GOT3 (cell line): ENCODE measurements at places on chromosomes 6 and 20.

DNA sequence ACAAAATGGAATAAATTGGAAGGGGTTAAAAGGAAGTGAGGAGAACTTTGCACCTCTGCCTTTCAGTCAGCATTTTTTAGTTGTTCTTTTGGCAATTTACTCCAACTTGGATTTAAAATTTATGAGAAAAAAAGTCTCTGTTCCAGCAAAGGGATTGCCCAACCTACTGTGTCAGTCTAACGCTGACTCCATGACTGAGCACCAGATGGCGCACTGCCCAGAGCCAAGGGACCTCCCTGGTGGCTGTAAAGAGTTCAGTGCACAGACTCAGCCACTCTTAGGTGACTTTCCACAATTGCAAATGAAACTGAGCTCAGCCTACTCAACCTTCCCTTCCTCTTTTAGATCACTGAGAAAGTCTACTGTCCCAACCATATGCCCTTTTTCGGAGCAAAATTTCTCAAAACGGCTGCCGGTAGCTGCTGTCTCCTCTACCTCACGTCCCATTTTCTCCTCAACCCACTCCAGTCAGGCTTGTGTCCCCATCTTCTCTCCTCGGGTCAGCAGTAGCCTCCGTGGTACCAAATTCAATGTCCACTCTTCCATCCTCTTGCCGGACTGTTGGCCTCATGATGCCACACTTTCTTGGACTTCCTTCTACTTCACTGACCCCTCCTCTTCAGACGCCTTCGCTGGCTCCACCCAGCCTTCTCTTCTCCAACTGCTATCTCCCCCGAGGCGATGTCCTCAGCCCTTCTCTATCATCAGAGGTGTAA is 38.7 kb downstream of the GSTA2 start:
- peak; percentile 9 for DNase-seq

- no peak for DNase-seq
Measured at GRCh38 chr20:53301869-53302268, 291.8 kb downstream of the ZNF217 start.

GRCh38 chr6:160254467-160255312 is 3.9 kb downstream of the SLC22A2 start:
- DNase-seq, result no peak

DNA sequence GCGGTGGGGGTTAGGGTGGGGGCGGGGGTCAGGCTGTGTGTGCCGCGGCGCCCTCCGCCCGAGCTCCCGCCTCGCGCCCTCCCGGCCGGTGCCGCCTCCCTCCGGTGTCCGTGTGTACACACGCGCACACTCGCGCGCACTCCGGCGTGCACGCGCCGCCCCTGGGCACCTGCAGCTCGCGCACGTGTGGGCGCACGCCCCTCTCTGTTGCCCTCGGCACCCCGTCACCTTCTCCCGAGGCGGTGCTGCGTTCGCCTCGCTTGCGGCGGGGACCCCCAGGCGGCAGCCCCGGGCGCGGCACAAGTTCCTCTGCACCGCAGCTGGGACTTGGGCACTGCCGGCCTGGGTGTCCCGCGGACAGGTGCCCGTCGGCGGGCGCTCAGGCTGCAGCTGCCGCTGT is 525 bp downstream of the MACROD2 start:
- DNase-seq, result no peak

DNA sequence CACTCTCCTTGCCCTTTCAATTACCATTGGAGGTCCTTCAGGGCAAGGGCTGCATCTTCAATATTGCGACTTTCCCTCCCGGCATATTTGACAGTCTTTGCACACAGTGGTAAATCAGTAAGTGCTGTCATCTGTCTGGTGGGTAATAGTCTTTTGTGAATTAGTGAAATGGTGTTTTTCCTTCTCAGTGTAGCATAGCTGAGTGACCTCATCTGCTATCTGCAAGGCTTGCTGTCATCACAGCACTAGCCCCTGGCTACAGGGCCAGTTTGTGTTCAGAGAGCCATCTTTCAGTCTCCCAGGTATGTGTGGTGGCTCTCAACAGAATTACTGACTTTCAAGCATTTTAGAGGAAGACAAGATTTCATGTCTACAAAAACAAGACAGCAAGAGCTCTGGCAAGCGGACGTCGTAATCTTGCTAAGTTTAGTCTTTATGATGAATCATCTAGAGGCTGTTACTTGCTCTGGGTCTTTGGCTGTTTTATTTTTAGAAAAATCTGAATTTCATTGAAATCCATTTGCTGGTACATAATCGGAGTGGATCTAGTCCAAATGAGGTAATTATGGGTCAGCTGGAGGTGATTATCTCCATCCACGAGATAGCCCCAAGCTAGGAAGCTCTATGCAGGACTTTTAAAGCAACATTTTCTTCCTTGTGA is 528.9 kb downstream of the EPM2A start:
- DNase-seq, result no peak

- DNase-seq, result no peak
Measured at GRCh38 chr6:34585512-34586061, 29.5 kb upstream of the SPDEF start.

DNA sequence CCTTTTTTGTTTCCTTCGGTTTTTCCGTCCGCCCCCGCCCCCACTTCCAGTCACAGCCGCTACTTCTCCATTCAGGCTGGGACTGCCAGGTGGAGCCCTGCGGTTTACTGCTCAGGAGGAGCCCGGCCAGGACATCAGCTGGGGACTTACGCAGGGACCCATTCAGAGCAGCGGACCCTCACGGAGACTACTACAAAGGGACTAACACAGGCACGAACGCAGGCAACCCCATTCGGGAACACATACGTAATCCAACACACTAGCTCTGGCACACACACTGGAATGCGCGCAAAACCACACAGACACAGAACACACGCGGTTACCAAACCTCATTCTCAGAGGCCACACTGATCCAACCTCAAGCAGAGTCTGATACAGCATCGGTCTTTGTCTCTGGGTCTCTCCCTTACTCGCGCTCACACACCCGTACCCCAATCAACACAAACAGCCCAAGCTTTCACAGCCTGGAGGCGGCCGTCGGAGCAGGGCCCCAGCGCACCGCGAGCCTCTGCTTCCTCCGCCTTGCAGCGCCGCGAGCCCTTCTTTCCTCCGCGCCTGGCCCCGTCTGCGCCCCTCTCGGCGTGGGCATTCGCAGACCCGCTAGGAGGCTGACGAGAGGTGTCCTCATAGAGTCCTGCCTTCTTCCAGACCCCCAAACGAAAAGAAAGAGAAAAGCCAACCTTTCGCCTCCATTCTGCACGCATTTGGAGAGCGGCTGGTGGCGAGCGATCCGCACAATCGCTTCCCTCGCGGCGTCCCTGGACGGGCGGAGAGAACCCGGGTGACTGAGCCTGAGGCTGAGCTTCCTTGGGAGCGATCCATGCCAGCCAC is 1.1 kb upstream of the SLC32A1 start:
- DNase-seq, result no peak

- DNase-seq, result no peak
Measured at GRCh38 chr6:139390447-139390846, 16.0 kb upstream of the CITED2 start.

GRCh38 chr6:23980965-23981364 is 145.1 kb upstream of the NRSN1 start:
- no peak for DNase-seq
